ENCODE measurements at places on chromosomes 11 and 22. TPM values are rescaled to one million over a fixed set of nuclear protein-coding genes. Genes with fewer than 3 reads are reported as not detected.

The OR8A1 gene
- not detected for total RNA-seq

The C11orf98 gene
- total RNA-seq = 36.9 TPM

The ARHGAP8 gene
- total RNA-seq = 8.2 TPM

- no peak for DNase-seq
Observed at GRCh38 chr22:49499433-49500075, 328.1 kb downstream of the BRD1 start.

DNA sequence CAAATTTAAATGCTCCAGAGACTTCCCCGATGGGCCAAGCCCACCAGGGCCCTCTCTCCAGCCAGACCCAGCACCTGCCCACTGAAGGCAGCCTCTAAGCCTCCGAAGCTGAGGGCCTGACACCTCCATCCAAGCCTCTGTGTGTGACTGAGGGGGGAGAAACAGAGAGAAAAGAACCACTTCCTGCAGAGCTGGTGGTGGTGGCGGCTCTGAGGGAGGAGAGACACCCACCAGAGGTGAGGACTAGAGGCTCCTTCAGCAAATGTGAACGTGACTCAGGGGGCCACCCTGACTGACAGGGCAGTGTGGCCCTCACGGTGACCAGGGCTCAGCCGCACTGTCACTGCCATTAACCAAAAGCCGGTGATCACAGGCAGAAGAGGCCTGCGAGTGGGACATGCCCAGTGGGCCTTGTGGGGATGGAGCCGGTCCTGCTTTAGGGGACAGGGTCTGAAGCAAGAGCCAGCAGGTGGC, 31.0 kb upstream of the CD5 start:
- peak; percentile 73 for DNase-seq

DNA sequence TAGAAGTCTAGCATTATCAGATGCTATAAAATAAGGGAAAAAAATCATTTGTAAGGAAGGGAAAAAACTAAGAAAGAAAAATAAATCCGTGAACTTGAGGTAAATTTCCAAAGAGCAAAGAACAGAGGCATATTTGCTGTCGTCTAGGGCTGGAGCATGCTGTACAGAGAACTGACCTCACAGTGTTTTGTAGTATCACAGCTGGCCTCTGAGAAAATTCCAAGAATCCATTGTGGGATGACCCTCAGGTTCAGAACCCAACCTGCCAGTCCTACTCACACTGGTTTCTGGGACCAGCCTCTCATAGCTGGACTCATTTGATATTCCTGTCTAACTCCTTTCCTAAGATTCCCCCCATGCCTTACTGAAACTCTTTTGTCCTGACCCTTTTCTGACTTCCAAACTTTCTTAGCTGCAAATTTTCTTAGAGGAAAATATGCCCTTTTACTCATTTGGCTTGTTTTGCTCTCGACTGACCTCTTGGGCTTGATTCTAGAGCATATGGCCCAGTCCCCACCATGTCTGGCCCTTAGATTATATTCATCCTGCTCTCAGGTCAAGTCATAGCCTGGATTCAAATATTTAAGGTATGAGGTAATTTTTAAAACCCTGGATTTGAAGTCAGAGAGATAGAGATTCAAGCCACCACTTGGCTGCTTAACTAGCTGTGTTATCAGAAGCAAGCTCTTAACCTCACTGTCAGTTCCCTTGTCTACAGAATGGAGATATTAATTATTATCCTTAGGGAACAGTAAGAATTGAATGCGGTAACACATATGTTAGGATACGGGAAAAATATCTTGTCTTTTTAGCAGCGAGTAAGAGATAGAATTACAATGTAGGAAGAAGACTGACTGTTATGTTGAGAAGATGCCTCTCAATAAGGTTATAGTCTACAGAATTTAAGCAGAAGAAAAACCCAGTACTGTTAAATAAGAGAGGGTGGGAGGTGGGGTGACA, 89.7 kb upstream of the KCNA4 start:
- DNase-seq = no peak

DNA sequence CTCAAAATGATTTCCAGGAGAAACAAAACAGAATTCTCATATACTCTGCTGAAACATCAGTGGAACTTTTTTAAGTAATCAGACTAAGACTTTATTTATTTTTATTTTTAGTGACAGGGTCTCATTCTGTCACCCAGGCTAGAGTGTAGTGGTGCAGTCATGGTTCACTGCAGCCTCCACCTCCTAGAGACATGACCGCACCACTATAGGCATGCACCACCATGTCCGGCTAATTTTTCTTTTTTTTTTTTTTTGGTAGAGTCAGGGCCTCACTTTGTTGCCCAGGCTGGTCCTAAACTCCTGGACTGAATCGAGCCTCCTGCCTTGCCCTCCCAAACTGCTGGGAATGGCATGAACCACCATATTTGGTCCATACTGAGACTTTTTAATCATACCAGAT, 42.9 kb downstream of the PRDM10 start:
- no peak for DNase-seq

- no peak for DNase-seq
Observed at GRCh38 chr22:24083361-24083760, 72.3 kb downstream of the CABIN1 start.

- DNase-seq = no peak
Observed at GRCh38 chr22:26086359-26086758, 82.9 kb upstream of the SEZ6L start.

- DNase-seq = no peak
Observed at GRCh38 chr11:27213232-27213660, 149.8 kb downstream of the CCDC34 start.

DNA sequence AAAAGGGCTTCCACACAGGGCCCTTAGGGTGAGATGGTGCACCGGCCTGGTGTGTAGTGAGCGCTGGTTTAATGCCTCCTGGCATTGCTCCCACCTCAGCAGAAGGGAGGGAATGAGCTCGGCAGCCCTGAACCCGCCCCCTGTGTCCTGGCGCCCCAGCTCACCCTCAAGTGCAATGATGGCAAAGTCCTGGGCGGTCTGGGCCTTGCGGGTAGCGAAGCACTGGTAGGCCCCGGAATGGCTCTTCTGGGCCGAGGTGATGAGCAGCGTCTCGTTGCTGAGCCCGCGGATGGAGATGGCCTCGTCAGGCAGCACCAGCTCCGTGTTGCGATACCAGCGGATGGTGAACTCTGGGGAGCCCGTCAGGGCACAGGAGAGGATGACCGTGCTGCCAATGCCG, 193.3 kb downstream of the CEP164 start:
- DNase-seq = no peak

All from mesenteric fat pad (tissue), 1 donor.